ENCODE measurements at places on chromosomes 1 and 21.

DNA sequence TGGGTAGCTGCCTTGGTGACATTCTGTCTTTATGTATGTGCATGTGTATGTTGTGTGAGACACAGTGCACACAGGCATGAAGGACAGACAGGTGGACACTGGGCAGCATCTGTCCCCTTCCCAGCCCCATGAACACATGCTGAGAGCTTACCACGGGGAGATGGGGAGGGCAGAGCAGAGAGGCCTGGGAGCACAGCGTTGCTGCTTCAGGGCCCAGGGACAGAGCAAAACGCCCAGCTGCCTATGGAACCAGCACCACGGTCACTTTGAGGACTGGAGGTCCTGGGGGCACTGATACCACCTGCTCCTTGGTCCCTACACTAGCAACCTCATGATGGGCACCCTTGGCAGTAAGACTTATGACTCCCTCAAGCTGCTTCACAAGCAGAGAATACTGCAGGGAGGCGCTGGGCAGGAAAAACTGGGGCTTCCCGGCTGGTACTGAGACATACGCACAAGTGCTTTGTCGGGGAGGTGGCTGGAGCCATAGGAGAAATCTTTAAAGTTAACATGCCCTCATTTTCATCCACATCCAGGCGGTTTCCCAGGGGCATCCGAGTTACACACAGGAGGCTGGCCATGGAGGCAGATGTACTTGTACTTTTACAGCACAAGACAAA lies 40.3 kb downstream of the LMX1A start:
- DNase-seq: no peak

GRCh38 chr1:53288790-53289429 lies 39.0 kb downstream of the LRP8 start:
- no peak for DNase-seq

GRCh38 chr1:189567890-189568289 lies 909.8 kb downstream of the BRINP3 start:
- DNase-seq: no peak

DNA sequence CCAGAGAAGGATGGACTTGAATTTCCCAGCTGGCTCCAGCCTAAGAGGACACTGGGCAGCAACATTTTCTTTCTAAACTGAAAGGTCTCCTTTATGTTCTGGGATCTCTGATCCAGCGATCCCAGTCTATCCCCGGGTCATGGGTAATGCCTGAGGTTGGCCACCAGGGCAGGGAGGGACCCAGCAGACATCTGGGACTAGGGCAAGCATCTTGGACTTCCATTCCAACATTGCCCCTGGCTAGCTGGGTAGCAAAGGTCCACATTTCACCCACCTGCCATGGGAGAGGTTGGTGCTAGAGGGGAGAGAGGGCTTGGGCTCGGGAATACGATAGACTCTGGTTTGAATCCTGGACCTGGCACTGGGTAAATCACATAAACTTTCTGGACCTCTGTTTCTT lies 84.6 kb downstream of the LRRN2 start:
- DNase-seq: peak; percentile 38

GRCh38 chr1:174114788-174115448 lies 44.4 kb upstream of the RABGAP1L start:
- peak; percentile 44 for DNase-seq

- DNase-seq: no peak
These were observed 33.3 kb upstream of the KCNE1 start for GRCh38 chr21:34545079-34545884.

DNA sequence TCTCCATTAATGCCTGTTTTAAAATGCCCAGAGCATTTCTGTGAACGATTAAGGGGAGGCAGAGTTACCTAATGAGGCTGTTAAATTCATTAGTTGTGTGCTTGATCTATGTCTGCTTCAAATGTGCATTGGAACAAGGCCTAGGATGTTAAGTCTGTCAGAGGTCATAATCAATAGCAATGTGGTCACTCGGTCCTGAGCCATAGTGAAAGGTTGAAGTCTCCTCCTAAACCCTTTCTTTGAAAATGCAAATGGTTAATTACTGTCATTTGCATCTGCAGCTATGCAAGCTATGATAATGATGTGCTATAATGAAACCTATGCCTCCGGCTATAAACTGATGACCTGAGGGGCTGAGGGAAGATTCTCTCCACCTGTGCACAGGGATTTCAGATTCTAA lies 114.2 kb upstream of the NR5A2 start:
- DNase-seq: no peak

DNA sequence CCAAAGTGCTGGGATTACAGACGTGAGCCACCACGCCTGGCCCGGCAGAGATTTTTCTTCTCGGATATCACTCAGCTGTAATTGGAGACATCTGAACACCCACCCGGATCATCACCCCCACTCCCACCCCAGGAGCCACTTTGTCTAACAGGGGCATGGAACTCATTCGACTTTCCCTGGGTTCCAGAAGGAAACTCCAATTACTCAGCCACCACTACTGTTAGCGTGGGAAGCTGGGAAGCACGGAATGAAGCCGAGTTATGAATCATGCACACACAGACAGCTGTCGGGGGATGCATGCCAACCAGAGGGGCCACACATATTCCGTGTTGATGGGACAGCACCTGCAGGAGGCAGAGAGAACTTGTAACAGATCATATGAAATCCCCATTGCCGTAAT lies 85.2 kb downstream of the HLCS start:
- no peak for DNase-seq

- DNase-seq: no peak
These were observed 3.0 kb downstream of the IGSF21 start for GRCh38 chr1:18110598-18110939.

GRCh38 chr21:31351960-31352359 lies 7.9 kb upstream of the TIAM1 start:
- DNase-seq: no peak

DNA sequence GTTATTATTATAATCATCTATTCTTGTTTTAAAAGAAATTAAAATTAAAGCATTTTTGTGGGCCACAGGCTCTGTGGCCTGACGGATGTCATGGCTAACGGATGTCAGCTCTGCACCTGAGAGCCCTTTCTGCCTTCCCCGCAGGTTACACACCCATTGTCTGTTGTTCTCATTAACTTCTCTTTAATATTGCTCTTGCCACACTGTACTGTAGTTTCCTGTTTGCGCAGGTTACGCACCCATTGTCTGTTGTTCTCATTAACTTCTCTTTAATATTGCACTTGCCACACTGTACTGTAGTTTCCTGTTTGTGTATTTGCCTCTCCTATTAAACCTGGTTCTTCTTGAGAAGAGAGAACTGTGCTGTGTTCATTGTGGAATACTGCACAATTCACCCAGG lies 294.4 kb upstream of the PLXNA2 start:
- no peak for DNase-seq

- no peak for DNase-seq
These were observed 41.1 kb downstream of the CD58 start for GRCh38 chr1:116529681-116530080.

DNA sequence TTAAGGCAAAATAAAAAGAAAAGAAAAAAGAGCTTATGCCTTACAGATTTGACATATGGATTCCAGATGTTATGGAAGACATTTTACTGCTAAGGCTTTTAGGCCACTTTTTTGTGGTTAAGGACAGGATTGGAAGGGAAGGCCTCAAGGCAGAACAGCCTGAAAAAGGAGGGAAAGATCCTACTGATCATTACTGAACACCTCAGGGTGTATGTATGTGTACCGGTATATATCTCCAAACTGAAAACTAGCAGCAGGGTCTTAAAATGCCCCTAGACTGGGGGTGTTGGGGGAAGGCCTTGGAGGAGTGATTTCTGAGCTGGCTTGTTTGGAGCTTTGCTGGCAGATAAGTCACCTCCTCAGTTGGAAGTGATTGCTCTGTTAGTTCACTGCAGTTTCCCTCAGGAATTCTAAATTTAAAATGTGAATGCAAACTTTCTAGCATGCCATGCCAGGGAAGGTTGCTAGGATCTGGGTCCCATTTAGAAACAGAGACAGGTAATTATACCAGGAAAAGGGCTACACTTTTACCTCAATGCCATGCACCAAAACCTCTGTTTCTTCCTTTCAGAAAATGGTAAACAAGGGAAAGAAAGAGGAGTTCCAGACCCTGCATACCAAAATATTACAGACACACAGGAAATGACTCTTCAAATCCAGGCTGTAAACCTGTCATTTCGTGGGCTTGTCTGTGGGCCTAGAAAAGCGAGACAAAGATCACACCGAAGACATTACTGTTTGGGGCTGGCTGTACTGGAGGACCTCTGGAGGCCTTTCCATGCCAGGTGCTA lies 15.0 kb downstream of the C1orf52 start:
- DNase-seq: no peak

DNA sequence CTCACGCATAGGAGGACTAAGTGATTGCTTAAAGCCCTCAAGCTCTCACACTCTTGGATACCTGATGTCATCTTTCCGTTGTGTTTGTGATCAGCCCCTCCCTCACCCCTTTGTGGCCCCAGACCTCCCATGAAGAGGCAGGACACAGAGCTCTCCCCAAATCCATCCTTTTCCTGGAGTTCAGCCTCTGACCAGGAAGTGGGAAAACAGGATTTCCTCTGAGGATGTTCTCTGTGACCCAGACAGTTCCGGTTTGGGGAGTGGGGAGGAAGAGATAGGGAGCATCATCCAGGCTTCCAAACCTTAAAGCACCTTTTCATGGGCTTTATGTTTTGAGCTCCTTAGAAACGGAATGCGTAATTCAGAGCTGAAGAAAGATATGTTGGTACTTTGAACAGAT lies 11.9 kb upstream of the TAL1 start:
- no peak for DNase-seq

- DNase-seq: no peak
These were observed 797.3 kb downstream of the PLA2G4A start for GRCh38 chr1:187626056-187626455.

DNA sequence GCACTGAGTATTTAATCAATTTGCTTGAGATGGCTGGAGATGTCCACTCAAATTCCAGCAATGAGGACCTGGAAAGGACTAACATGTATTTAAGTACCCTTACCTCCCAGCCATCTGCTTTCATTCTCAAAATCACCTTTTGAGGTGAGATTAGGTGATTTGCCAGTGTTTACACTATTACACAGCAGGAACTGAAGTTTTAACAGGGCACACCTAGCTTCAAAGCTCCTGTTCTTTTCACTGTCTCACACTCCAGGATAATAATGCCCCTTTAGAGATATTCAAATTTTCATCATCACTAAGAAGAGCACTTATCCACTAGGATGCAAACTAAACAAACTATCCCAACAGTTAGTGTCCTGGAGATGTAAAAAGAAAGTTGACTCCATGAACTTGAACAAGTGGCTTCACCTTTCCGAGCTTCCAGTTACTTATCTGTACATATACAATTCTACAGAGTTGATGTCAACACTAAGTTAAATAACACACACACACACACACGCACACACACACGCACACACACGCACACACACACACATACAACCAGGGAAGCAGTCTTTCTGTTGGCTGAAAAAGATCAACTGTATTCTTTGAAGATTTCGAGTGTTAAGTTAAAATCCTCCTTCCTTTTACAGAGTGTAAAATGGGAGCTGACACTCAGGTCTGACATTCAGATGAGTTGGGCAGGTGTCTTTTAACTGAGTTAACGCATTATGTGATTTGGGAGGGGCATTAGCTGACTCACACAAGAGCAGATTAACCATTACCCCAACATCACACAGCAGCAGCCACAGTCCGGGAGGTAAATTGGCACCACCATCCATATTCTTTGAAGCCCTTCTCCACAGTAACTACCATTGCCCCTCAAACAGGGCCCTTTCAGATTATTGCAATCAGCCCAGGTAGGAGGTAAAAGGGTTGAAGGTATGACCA lies 15.5 kb upstream of the JAK1 start:
- DNase-seq: no peak

- no peak for DNase-seq
These were observed 12.9 kb downstream of the FAAH start for GRCh38 chr1:46406881-46407608.
